ENCODE measurements at places on chromosomes 1 and 21.

DNA sequence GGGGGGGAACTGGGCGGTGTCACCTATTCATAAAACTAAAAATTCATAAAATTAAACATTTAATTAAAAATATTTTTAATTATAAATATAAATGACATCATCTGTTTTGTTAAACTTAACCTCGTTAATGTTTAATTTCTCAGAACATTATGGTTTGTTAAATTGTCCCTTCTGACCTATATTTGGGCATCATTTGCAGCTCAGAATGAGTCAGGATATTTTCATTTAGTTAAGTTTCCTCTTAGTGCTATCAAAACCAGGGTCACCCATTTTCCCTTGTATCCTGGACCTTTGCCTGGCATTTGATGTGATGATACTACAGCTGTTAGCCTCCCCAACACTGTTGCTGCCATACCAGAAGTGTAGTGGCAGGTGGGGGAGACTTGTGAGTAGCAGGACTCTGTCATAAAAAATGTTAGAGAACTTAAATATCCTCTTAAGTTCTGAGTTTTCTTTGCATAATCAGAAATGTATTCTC lies 30.3 kb downstream of the TSNAX start:
- no peak for DNase-seq

DNA sequence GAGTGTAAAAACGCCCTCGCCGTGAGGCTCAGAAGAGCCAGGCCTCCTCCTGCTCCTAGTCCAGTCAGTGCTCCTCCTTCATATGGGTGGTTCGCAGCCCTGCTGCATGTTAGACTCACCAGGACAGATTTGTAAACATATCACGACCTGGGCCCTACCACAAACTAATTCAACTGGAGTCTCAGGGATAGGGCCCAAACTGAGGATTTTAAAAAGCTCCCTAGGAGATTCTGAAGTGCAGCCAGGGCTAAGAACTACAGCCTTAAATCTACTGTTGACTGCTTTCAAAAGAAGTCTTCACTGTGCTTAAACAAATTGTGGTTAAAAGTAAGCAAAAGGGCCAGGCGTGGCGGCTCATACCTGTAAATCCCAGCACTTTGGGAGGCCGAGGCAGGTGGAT lies 57.0 kb downstream of the CAMTA1 start:
- DNase-seq: no peak

- DNase-seq: no peak
Measured at GRCh38 chr1:30762152-30762929, 4.8 kb upstream of the LAPTM5 start.

- no peak for DNase-seq
Measured at GRCh38 chr21:45308194-45309068, 20.7 kb upstream of the POFUT2 start.

- no peak for DNase-seq
Measured at GRCh38 chr21:37658121-37658816, 258.0 kb downstream of the KCNJ6 start.

DNA sequence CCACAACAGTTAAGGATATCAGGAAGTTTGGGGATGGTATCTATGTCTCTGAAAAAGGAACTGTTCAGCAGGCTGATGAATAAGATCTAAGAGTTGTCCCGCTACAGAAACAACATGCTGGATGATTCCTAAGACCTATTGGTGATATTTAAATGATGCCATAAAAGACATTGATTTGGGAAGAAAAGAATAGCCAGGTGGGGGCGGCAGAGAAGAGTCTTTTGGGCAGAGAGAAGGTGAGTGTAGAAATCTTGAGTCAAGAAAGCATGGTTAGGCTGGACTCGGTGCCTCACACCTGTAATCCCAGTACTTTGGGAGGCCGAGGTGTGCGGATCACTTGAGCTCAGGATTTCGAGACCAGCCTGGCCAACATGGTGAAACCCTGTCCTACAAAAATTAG lies 11.8 kb upstream of the TMEM201 start:
- no peak for DNase-seq

DNA sequence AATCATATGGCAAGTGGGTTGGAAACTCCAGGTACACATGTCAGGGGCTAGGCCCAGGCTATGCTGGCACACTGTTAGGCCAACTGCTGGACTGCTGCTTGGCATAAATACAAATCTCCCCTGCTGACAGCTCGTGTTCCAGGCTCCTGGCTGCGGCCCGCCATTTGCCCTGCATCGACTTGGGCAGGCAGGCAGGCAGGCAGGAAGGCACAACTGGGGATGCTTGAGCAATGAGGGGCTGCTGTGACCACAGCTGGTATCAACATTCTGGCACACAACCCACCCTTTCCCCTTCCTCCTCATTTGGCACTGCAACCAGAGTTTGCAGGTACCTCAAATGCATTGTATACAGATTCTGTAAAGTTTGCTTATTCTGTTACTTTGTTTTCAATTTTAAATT lies 53.2 kb downstream of the SAMSN1 start:
- DNase-seq: no peak

GRCh38 chr1:209324901-209325871 lies 258.3 kb upstream of the CAMK1G start:
- peak; percentile 24 for DNase-seq

DNA sequence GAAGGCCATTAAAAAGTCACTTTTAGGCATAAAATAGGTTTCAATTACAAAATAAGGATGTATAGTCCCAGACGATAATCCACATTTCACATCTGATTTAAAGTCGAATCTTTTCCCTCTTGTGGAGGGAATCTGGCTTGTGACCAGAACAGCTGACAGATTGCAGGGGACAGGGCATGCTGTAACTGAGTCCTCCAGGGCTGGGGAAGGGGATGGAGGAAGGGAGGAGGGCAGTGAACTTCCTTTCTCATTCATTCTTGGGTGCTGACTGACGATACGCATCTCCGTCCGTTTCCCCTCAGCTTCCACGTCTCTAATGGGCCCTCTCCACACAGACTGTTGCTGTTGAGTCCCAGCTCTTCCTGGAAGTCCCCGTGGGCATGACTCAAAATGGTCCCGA lies 108.1 kb upstream of the CSF3R start:
- no peak for DNase-seq

DNA sequence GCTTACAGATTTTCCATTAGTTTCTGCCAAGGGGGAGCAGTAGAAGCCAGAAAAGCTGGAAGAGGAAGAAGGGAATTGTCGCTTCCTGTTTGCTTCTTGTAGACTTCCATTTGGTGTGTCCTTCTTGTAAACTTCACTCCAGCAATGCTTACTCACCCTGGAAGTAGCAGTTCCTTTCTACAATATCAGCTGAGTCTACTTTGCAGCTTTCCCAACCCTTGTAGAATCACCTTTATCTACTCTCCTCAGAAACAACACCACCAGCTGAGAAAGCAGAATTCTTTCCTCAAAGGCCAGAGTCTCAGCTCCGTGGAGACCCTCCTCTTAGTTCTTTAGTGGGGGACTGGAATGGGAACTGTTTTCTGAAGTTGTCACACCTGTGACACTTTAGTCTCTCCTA lies 1136.7 kb upstream of the TMPRSS15 start:
- DNase-seq: no peak

GRCh38 chr21:45056296-45056904 lies 18.0 kb upstream of the ADARB1 start:
- no peak for DNase-seq

DNA sequence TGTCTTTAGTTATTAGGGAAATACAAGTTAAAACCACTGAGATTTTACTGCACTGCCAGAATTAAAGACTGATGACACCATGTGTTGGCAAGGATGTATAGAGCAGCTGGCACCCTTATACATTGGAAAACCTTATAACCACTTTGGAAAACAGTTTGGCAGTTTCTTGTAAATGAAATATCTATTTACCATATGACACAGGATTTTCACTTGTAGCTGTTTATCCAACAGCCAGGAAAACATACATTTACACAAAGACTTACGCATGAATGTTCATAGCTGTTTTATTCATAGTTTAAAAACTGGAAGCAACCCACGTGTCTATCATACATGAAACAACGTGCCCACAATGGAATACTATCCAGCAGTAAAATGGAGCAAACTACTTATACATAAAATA lies 45.3 kb downstream of the PRRC2C start:
- DNase-seq: no peak

GRCh38 chr1:57772580-57773195 lies 348.8 kb upstream of the DAB1 start:
- DNase-seq: no peak

DNA sequence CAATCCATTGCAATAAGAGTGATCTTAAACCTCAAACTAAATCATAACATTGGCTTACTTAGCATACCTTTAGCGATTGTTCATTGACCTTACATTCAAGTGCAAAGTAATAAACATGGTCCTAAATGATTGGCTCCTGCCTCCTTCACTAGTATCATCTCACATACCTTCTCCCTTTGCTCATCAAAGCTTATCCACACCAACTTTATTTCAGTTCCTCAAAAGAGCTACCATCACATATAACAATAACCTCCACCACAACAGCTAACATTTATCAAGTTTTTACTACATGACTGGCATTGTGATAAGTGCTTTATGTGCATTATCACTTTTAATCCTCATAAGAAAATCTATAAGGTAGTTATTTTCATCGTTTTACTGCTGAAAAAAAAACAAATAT lies 198.8 kb downstream of the COL24A1 start:
- DNase-seq: no peak

DNA sequence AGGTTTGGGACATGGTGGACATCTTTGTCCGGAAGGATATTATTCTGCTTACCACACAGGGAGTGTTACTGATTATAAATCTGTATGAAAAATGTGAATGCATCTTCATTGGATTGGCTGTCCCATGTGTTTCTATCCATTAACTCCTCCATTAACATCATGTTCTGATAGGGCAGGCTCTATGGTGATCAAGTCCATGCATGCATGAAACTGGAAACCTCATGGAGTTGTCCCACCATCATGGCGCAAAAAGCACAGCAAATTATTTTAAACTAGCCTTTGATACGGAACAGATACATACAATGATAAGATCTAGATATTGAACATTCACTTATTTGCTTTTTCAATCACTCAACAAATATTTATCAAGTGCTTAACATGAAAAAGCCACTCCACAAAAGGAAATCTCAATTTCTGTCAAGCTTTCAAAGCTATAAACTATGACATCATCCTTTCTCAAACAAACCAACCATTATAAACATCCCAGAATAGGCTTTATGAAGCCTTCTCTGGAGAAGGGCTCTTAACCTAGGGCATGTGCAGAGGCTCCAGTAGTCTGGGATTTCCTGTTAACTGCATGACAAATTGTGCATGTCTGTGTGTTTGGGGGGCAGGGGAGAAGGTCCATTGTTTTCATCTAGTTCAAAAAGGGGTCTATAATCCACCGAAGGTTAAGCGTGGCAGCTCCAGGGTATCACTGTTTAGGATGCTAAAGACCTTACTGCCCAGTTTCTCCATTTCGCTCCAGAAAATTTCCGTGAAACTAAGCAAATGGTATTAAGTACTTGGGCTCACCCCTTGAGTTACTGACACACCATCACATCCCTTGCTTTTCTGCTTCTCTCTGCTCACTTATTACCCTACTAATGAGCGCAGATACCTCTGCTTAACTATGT lies 46.1 kb downstream of the ADAMTS1 start:
- no peak for DNase-seq

DNA sequence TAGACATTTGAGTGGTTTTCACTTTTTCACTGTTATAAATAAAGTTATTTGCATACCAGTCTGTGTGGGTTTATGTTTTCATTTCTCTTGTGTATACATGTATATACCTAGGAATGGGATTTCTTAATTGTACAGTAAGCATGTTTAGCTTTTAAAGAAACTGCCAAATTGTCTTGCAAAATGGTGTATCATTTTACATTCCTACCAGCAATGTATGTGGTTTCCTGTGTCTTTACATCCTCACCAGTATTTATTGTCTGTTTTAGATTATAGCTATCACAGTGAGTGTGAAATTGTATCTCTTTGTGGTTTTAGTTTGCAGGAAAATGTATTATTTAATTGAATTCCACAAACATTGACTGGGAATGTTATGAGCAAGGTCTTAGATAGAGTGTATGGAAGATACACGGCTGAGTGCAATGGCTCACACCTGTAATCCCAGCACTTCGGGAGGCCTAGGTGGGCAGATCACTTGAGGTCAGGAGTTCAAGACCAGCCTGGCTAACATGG lies 57.3 kb downstream of the MACF1 start:
- no peak for DNase-seq

DNA sequence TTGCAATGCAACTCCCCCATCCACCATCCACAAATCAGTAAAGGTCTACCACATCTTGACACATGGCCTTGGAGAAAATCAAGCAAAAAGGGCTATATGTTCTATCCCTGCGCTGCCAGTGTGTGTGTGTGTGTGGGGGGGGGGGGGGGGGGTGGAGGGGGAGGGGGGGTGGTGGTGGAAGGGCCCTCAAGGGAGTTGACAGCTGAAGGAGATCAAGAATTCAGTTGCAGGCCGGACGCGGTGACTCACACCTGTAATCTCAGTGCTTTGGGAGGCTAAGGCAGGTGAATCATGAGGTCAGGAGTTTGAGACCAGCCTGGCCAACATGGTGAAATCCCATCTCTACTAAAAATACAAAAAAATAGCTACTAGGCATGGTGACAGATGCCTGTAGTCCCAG lies 37.6 kb upstream of the CLIC4 start:
- no peak for DNase-seq

GRCh38 chr1:36607263-36607651 lies 124.5 kb upstream of the CSF3R start:
- no peak for DNase-seq

DNA sequence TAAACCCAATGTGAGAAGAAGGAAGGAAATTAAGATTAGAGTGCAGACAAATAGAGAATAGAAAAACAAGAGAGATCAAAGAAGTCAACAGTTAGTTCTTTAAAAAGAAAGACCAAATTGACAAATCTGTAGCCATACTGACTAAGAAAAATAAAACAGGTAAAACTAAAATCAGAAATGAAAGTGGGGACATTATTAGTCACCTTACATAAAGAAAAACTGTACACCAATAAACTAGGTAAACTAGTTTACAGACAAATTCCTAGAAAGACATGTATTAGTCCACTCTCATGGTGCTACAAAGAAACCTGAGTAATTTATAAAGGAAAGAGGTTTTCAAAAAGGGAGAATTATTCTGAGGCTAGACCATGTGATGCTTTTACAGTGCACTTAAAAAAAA lies 22.3 kb downstream of the BLZF1 start:
- no peak for DNase-seq

- no peak for DNase-seq
Measured at GRCh38 chr1:32972814-32973428, 8.3 kb upstream of the RNF19B start.

GRCh38 chr1:14435368-14436023 lies 163.0 kb upstream of the KAZN start:
- no peak for DNase-seq

Data from epithelial cell of prostate (primary cell).